CD4-positive, alpha-beta T cell treated with Interleukin-1 beta for 1 hour (primary cell): ENCODE measurements at places on chromosomes 12 and 14.

DNA sequence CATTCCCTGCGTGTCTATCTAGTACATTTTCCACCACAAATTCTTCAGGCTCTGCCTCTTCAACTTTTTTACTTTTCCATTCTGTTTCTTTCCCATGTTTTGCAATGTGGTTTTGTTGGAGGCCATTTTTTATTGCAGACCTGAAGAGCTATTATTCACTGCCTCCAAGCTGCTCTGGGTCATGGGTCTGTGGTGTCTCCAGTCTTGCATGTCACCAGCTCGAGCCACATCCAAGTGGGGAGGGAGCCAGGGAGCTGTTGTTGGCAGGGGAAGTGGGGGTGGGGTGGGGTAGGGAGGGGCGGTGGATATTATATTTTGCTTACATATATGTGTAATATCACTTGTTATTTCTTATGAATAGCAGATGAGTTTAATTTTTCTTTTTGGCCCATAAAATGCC lies 69.1 kb downstream of the VEZT start:
- no peak for DNase-seq

DNA sequence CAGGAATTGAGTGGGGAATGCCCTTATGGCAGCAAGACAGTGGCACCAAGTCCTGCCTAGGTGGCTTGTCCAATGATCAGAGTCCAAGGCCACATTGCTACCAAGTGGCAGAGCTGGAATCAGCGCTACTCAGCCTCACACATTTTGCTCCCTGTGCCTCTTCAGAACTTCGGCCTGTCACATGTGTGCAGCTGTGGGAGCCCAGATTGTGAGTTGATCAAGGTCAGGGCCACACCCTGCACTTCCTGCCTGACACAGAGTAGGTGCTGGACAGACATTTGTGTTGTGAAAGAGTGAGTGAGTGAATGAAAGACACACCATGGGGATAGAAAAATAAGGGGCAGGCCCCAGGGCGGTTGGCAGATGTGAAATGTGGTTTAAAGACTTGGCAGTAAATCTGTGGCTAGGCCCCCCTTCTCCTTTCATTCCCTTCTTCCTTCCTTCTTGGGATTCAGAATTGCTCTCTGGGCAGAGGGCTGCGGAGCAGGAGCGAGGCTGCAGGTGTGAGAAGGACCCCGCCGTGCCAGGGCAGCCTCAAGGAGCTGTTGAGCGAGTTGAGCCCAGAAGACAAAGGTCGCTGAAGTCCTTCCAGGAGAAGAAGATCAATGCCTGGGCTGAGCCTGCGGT lies 83.5 kb downstream of the SLC25A47 start:
- DNase-seq = peak; percentile 39

DNA sequence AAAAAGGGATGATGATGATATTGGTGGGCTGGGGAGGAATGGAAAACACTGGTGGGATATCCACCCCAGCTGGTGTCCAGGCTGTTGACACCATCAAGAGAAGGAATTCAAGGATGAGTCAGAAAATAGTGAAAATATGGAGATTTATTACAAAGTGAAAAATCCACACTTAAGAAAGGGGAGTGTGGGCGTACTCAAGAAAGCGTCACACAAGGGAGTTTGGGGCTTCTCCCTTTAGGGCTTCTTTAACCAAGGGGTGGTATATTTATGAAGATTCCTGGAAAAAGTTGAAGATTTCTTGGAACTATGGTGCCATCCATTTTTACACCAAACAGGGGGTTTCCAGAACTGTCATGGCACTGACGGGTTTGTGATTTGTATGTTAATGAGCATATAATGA lies 63.1 kb upstream of the ARID2 start:
- DNase-seq = no peak

DNA sequence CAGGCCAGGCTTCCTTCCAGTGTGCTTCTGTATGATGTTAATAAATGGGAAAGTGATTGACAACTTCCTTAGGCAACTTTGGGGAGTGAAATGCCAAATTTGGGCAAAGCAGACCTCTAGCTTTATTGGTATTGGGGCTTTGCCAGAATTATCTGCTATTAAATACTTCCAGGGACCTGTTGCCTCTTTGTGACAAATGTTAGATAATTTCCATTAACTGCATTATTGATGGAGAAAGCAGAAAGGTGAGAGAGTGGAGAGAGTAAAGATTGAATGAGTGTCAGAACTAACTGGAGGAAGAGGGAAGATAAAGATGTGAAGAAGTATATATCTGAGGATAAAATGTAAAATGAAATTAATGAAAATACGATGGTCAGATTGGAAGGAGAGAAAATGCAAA lies 94.5 kb downstream of the CACNA1C start:
- DNase-seq = no peak

- no peak for DNase-seq
These were observed 134.5 kb downstream of the SLC38A1 start for GRCh38 chr12:46134205-46134811.

GRCh38 chr12:119802472-119802871 lies 74.6 kb downstream of the CIT start:
- no peak for DNase-seq

- no peak for DNase-seq
These were observed 39.4 kb downstream of the MAP1LC3B2 start for GRCh38 chr12:116598311-116599284.
